ENCODE measurements at places on chromosomes 11 and 22. TPM values are rescaled to one million over a fixed set of nuclear protein-coding genes. Genes with fewer than 3 reads are reported as not detected.

Gene ACO2
- 887 TPM for total RNA-seq

Gene FGF3
- not detected for total RNA-seq

Gene GGA1
- 28.5 TPM for total RNA-seq

Gene VWCE
- 0.94 TPM for total RNA-seq

Gene CATSPERZ
- not detected for total RNA-seq

DNA sequence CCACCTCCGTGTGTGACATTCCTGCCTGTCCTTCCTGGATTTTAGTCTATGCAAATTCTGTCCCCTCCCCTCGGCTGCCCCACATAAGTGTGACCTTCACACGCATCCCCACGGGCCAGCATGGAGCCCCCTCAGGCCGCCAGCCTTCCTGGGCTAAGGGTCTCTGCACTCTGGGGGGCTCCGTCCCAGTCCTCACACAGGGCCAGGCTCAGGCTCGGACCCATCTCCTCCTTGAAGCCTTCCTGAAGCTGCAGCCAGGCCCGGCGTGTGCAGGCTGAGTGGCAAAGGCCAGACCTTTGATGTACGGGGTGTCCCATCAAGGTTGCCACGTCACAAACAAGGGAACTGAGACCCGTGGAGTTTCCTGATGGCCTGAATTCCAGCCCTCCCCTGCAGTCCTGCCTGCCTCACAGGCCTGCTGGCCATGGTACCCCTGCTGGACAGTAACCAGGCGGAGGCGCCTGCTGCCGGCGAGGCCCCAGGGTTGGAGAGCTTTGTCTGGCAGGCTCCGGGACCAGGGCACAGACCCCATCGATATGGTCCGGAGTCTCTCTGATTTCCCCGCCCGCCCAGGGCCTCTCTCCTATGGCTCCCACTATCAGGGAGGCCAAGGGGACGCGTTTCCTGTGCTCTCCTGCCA lies 791.7 kb downstream of the BRD1 start:
- DNase-seq, result no peak

Gene EHF
- total RNA-seq, result 2.7 TPM

- no peak for DNase-seq
Measured at GRCh38 chr11:88402784-88403183, 65.2 kb upstream of the CTSC start.

DNA sequence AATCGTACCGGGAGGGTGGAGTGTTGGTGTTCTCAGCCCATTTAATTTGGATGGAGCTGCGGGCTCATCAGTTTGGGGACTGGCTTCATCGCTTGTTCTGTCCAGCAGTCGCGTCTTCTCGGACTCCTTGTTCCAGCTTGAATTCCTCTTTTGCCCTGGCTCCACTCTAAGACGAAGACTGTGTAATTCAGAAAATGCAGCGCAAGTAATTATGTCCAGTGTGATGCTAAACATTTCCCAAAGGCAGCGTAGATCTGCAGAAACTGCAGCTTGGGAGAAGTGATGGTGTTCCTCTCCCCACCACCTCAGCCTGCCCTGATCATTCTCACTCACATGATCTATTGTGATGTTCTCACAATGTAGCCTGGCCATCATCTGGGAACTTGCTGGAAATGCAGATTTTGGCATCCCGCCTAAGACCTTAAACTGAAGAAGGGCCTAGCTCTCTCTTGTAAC lies 666 bp downstream of the SLC25A18 start:
- DNase-seq, result no peak

Gene C11orf97
- total RNA-seq, result not detected

- no peak for DNase-seq
Measured at GRCh38 chr11:78313898-78314297, 103.7 kb downstream of the GAB2 start.

Gene OR8G5
- total RNA-seq, result not detected

DNA sequence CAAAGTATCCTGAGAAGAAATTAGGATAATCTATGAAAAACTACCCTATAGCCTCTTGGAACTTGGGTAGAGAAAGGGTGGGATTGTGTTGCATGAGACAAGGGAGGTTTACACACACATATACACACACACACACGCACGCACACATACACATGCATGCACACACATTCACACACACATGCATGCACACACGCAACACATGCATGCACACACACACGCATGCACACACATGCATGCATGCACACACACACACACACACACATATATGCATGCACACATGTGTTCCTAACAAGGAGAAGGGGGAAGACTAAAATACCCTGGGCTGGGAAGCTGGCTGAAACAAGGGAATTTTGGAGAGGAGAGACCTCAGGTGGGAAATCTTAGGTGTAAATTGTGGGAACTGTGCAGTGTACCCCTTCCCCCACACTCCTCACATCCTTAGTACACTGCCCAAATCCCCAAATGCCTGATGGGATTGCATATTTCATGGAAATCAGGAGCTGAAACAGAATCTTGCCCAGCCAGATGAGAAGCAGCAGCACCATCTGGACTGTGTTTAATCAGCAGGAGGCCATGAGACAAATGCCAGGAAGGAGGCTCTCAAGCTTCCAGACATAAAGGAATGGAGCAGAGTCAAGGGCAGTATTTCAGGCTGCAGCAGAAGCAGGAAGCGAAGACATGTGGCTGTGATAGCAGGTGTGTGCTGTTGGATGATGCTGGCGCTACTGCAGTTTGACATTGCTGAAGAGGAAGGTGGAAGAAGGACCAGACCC lies 14.6 kb upstream of the POLD3 start:
- no peak for DNase-seq

DNA sequence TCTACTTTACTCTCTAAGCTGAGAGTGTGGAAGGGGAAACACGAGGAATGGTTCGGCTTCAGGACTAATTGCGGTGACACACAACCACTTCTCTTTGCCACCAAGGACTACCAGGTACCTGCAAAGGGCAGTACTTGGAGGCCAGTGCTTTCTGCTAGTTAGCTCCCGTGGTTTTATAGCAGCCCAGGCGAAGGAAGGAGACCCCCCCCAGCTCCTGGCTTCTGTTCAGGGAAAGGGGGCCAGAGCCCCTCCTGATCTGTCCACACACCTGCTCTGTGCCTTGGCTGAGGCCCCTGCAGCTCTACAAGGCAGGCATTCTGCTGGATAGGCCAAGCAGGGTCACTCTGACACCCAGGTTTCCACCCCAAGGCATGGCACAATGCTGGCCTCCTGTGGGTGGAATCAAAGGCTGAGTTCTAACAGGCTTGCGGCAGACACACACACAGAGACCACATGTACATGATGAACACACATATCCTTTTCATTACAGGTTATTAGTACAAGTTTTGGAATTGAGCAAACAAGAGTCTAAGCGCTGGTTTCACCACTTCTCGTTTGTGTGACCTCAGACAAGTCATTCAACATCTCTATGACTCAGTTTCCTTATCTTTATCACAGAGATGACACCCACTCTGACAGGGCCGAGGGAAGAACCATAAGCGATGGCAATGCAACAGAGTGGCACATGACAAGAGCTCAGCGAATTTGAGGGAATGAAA lies 7.5 kb downstream of the SERPIND1 start:
- no peak for DNase-seq

Gene PRR33
- 4.4 TPM for total RNA-seq

Gene MS4A7
- 13.0 TPM for total RNA-seq

Gene TSPAN32
- total RNA-seq, result 19.9 TPM

Gene SHISAL1
- 0.55 TPM for total RNA-seq

Gene MS4A15
- not detected for total RNA-seq

DNA sequence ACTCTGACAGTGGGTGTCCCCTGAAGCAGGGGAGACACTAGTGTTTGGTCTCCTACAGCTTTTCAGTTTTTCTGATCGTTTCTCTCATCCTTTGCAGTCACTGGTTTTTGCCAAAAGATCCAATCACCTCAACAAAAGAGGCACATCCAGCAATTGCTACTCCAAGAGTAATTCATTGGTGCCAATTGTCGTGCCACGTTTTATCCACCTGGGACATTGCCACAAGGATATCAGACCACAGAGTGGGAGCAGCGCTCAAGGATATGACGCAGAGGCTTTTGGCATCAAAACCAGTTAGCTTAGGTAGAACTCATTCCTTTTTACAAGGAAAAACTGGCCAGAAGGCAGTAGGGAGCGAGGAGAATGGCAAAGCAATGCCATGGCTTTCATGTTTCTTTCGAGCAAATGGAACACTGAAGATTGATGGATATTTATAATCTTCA lies 40.9 kb upstream of the BLID start:
- no peak for DNase-seq

DNA sequence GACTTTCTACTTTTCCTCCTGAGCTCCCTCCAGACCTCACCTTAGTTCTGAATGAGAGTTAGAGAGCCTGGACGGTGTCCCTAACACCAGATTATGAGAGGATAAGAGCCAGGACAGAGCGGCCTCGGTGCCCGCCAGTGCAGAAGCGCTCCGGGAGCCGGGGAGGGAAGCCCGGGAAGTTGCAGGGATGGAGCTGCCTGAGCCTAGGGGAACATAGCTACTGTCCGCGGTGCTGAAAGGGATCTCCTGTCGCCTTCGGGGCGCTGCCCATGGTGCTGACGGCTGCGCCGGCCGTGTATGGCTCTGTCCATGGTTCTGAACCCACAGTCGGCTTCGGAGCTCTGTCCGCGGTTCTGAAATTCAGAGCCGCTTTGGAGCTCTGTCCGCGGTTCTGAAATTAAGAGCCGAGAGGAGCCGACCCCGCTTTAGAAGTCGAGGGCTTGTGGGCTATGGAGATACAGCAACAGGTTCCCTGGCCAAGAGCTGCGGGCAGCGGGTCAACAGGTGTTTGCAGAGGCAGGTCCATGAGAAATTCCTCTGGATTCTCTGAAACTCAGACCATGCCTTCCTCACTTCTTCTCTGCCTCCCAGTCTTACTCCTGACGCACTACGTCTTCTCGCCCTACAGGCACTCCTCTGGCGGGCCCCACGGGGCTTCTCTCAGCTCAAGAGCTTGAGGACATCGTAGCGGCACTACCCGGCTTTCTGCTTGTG lies 814 bp downstream of the NPAS4 start:
- peak; percentile 93 for DNase-seq

DNA sequence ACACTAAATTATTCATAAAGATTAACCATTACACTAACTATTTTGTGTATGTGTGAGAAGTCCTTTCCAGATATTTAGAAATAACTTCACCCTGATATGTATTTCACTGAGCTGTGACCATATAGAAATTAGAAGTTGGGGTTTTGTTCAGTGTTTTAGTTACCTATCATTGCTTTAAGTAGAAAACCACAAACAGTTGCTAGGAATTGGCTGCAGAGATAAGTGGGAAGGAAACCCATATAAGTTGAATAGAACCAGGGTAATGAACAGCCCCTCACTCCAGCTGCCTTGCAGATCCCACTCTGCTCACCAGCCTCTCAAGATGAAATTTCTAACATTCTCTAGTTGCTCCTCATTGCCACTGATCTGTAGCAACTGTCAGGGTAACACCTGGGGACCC lies 10.3 kb downstream of the SRSF8 start:
- DNase-seq, result no peak

- DNase-seq, result no peak
Measured at GRCh38 chr11:40202589-40203270, 1256.7 kb downstream of the LRRC4C start.

- peak; percentile 40 for DNase-seq
Measured at GRCh38 chr11:86596861-86597586, 75.4 kb downstream of the ME3 start.

- DNase-seq, result no peak
Measured at GRCh38 chr11:57399972-57400578, 9.6 kb upstream of the PRG2 start.

GRCh38 chr22:44500599-44500998 lies 2.6 kb upstream of the RTL6 start:
- DNase-seq, result no peak

- no peak for DNase-seq
Measured at GRCh38 chr11:64770120-64770519, 8.2 kb downstream of the SF1 start.
